Stimulated activated CD8-positive, alpha-beta memory T cell treated with anti-CD3 and anti-CD28 coated beads, Interleukin-7, amount 100 ng/mL, for 4 hours (primary cell): ENCODE measurements at places on chromosomes 3 and 15.

DNA sequence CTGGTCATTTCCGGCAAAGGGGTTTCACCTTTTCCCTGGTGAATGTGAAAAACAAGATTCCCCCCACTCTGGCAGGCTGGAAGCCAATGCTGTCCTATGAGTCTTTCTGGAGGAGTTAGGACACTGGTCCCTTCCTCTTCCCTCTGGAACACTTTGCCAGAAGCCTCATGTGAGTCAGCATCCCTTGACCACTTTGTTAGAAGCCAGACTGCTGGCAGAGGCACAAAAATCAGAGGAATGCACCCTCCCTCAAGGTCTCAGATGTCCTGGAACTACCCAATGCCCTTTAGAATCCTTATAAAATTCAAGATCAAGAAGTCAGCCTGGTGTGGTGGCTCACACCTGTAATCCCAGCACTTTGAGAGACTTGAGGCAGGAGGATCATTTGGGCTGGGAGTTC, 26.6 kb downstream of the ITGB5 start:
- no peak for DNase-seq

- no peak for DNase-seq
Measured at GRCh38 chr3:125634336-125634950, 39.1 kb upstream of the OSBPL11 start.

DNA sequence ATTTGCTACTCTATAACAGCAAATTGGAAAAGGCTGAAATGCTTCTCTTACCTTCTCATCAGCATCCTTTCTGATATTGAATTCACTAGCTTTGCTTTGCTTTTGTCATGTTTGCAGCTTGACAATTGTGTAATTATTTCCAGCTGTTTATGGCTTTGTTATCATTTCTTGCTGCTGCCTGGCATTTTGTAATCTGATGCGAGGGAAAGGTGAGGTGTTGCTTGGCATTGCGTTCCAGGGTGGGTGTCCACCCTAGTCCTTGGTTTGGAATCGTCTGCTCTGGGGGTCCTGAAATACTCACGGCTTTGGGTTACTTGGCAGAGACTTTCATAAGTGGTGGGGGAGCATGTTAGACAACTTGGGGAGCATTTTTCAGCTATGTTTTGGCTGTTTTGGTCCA, 2.9 kb downstream of the CACNA2D3 start:
- DNase-seq, result no peak

DNA sequence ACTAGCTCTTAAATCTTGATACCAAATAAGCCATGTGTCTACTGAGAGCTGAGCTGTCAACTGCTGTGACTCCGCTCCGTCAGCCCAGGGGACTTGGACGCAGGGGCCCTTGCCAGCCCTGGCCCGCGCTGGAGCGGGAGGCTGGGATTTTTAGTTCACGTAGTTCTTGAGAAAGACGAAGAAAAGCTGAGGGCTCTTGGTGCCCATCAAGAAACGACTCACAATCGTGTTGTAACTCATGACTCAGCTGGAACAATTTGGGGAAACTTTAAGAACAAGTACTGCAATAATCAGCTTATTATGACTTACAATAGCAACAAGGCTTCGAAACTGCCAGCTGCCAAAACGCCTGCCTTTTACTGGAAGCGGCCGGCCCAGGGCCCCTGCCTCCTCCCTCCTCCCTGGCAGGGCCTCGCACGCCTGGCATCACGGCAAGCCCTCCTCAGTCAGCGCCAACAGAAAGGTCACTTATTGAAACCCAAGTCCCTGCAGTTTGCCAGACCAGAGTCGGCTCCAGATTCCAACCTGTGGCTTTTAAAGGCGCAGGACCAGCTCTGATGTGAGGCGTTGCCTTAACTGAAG, 60.3 kb downstream of the RGMA start:
- no peak for DNase-seq

DNA sequence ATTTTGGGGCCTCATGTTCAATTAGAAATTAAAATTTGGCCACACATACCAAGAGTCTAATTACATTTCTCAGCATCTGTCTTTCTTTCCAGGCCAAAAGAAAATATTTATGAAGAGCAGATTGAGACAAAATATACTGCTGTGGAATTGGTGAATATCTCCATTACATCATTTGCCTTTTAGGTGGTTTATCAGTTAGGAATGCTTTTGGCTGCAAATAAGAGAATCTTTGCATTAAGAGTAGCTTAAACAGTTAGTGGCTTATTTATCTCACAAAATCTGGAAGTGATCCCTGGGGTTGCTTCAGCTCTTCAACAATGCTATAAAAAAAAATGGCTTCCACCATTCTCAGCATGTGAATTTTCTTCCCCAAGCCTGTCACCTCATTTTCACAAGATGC, 308.7 kb downstream of the MAGI1 start:
- no peak for DNase-seq
